ENCODE measurements at places on chromosomes 6 and 20. TPM values are rescaled to one million over a fixed set of nuclear protein-coding genes. Genes with fewer than 3 reads are reported as not detected.

GRCh38 chr6:33443025-33443424 lies 11.4 kb upstream of the ZBTB9 start:
- DNase-seq = no peak

PRPH2 gene
- total RNA-seq = 0.13 TPM

CST5 gene
- not detected for total RNA-seq

- DNase-seq = peak; percentile 78
Measured at GRCh38 chr6:32947552-32948465, 5.1 kb downstream of the HLA-DMA start.

CST7 gene
- total RNA-seq = 590 TPM

- DNase-seq = no peak
Measured at GRCh38 chr6:144315226-144315980, 30.3 kb downstream of the UTRN start.

All from natural killer cell (primary cell).